Mesangial cell (primary cell): ENCODE measurements at places on chromosomes 16 and 17. TPM values are rescaled to one million over a fixed set of nuclear protein-coding genes. Genes with fewer than 3 reads are reported as not detected.

The ACSM5 gene
- 1.0 and 1.3 TPM in 2 replicates for total RNA-seq

The GPR139 gene
- total RNA-seq, result not detected in 2 replicates

The TBC1D3E gene
- 2.9 TPM in 1 of 2 replicates, not detected in the other for total RNA-seq

The KCNAB3 gene
- total RNA-seq, result 0.16 and 0.63 TPM in 2 replicates

The SMTNL2 gene
- total RNA-seq, result 0.33 and 16.9 TPM in 2 replicates

The DRC3 gene
- 0.33 and 1.9 TPM in 2 replicates for total RNA-seq

The PTX4 gene
- 0.13 TPM in 1 of 2 replicates, not detected in the other for total RNA-seq

The ARL5C gene
- total RNA-seq, result not detected in 2 replicates
